Cerebellar nuclear complex (tissue), 1 donor: ENCODE measurements at places on chromosomes 12 and 14.

- no peak for DNase-seq
Observed at GRCh38 chr12:47383942-47384341, 304.2 kb upstream of the AMIGO2 start.

DNA sequence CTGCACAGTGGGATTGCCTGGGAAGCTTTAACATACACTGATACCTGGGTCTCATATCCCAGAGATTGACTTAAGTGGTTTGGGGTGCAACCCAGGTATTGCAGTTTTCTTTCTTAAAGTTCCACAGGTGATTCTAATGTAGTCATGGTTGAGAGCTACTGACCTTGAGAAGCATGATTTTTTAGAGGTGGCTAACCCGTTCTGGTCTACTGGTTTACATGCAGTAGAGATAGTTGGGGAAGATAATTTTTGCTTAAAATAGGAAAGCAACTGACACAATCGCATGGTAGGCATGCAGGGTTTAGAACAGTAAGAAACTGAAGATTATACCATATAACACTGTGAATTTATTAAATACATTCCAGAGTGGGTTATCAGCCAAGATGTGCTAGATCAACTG, 134.2 kb upstream of the DNM1L start:
- DNase-seq: no peak

- DNase-seq: no peak
Observed at GRCh38 chr12:17134315-17134714, 528.4 kb upstream of the LMO3 start.

GRCh38 chr14:48382961-48383360, 707.6 kb upstream of the MDGA2 start:
- DNase-seq: no peak

DNA sequence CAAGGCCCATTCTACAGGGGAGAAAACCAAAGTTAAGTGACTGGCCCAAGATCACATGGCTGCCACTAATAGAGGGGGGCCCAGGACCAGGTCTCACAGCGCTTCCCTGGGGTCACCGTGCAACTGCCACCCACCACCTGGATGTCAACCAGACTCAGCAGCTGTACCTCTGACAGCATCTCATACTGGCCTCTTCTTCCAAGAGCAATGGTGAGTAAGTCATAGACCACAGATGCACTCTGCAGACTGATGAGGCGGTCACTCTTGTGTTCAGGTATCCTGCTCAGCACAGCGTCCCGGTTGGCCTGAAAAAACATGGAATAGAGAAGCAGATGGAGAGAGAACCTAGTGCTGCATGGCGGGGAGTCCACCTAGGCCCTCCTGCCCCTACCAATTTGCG, 139.9 kb downstream of the TTC7B start:
- DNase-seq: no peak

DNA sequence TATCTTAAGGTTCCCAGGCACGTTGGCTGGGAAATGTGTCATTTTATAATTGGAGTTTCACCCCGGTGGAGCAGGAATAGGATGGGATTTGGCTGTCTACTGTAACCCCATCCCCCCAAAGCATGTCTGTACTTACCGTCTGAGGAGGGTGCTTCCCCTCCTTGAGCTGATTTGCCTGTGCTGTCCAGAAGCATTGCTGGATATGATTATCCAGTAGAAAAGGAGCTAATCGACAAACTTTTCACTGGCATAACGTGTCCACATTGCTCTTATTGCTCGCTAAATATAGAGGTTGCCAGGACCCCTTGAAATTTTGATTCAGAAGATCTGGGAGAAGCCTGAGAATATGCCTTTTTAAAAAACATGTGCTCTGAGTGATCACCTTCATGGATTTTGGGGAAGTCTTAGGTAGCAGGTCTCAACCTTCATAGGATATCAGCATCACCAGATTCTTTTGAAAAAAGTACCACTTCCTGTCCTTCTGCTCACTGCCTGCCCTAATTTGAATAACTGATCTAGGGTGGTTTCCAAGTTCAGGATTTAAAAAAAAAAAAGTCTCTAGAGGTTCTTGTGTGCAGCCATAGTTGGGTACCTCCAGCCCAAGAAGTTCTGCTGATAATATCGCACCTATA, 80.4 kb upstream of the KCNA1 start:
- DNase-seq: no peak

DNA sequence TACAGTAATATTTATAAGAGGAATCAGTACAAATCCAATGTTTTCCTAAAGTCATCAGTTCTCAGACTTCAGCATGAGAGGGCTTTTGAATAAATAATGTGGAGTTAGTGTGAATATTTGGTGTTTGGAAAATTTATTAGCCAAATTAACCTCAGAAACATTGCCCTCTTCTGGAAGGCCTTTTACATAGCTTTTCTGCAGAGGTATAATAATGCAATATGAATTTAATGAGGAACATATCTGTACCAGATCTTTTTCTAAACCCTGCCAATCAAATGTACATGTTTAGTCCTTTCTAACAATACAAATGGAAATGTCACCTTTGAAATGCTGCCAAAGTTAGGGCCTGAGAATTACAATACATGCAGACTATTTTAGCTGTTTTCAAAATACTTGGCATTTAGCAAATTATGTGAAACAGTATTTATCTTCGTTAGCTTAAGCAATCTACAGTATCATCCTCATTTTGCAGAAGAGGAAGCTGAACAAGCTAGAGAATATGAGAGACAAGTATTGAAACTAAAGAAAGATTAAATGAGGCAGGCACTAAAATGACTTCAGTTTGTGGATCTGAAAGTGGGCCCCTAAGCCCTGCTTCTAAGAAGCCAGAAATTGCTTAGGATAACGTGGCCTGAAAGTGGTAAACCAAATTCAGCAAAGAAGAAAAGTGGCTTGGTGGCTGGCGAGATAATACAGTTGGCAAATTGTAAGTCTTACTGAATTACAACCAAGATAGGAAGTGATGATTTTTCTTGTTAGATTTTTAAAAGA, 60.4 kb upstream of the MANSC4 start:
- DNase-seq: no peak

DNA sequence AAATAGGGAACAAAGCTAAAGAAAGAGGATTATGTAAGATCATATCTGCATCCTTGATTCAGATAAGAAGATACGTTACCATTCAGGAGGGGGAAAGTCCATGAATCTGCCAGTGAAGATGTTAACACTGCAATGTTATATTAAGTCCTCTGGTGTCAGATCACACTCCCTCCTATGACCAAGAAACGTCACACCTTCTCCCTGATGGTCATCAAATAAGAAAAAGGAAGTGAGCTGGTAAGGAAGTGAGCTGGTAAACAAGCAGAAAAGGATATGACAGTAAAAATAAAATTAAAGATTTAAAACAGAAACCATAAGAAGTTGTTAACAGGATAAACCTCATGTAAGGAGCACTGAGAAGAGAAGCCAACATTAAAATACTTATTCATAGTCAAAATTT, 340.2 kb downstream of the SEC23A start:
- DNase-seq: no peak

- DNase-seq: no peak
Observed at GRCh38 chr14:100692859-100693558, 33.7 kb upstream of the DLK1 start.

DNA sequence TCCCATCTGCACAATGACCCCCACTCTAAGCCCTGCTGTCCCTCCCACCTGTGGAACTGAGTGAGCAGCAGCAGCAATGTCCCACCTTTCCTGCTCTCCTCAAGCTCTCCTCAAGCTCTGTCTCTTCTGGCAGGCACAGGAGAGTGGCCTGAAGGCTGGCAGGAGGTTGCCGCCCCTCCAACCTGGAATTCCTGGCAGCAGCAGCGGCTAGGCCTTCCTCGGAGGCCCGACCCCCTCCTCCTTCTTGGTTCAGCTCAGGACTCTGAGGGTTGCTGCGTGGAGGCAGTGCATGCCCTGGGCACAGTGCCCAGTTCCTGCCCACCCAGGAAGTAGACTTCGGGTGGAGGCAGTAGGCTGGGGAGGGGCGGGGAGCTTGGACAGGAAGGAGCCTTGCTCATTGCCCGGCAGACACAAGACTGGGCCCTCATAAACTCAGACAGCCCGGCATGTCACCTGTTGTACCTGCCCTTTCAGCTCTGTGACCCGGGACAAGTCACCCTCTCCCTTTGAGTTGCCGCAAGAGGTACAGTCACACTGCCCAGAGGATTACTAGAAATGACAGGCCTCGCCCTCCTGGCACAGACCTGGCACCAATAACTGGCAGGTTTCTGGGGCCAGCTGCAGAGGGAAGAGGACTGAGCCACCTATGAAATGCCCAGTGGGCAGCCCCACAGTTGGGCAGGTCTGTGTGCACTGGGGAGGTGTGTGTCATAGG, 2.1 kb upstream of the SERPINA1 start:
- no peak for DNase-seq

DNA sequence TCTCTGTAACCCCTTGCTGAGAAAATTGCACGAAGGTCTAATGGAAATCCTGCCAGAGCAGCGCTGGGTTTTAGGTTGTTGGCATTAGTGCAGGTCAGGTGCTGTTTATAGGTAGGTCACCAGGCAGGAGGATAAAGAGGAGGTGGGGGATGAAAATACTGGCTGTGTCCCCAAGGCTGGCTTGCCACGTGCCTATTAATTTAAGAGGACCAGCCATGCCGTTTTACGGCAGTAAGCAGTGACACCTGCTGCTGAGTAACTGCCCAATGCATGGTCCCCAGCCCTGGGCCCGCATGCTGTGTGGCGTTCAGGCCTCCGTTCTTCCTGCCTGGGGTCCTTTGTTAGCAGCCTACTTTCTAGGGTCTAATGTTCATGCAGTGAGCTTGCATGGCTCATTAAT, 67.2 kb downstream of the WDR20 start:
- DNase-seq: no peak

DNA sequence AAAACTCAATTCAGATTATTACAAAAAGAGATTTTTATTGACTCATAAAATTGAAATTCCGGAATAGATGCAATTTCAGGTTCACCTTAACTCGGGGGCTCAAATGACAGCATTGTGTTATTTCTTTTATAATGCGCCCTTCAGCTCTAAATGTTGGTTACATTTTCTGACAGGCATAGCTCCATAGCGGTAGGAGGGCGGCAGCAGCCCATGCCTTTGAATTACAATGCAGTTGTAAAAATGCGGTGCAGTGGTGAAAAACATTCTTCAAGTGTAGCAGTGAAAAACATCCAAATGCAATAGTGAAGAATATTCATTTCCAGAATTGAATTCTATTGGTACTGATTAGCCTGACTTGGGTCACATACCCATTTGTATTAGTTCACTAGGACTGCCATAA, 215.3 kb upstream of the PKP2 start:
- DNase-seq: no peak

DNA sequence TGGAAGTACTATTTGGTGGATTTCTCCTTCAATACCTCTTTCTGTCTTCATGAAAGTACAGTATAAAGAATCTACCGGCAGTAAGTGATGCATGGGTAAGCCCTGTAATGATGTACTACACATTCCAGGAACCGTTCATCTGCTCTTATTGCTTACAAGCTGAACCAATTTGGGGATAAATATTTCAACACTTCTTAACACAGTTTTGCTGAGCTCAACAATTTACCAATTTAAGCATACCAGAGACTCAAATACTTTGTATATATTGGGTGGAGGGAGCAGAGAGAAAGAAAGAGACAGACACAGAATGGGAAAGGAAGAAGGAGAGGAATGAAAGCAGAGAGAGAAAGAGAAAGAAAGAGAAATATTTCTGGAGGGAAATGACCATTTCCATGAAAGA, 821.1 kb upstream of the FLRT2 start:
- no peak for DNase-seq

GRCh38 chr14:69101331-69101826, 51.5 kb downstream of the DCAF5 start:
- DNase-seq: no peak

DNA sequence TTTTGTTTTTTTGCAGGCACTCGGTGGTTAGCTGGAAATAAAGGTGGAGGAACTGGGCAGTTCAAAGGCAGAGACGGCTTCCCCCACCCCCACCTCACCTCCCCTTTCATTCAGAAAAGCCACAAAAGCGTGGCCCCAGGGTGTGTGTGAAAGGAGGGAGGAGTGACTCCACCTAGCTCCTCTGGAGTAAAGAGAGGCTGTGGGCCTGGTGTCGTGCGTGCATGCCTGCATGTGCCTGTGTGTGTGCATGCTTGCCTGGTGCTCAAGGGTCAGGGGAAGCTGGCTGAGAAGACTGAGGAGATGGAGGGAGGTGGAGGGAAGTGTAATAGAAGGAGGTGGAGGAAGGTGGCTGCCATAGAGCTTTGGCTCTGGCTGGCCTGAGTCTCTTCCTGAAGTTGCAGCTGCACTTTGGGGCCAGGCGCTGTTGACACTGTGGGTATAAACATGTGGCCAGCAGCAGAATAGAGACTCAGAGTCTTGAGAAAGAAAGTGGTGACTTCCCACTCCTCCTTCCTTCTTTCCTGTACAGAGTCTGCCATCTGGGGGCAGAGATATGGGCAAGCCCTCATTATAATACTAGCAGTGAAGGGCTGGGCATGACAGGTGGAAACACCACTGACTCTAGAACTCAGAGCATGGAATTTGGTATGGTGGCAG, 36.9 kb upstream of the SINHCAF start:
- no peak for DNase-seq

DNA sequence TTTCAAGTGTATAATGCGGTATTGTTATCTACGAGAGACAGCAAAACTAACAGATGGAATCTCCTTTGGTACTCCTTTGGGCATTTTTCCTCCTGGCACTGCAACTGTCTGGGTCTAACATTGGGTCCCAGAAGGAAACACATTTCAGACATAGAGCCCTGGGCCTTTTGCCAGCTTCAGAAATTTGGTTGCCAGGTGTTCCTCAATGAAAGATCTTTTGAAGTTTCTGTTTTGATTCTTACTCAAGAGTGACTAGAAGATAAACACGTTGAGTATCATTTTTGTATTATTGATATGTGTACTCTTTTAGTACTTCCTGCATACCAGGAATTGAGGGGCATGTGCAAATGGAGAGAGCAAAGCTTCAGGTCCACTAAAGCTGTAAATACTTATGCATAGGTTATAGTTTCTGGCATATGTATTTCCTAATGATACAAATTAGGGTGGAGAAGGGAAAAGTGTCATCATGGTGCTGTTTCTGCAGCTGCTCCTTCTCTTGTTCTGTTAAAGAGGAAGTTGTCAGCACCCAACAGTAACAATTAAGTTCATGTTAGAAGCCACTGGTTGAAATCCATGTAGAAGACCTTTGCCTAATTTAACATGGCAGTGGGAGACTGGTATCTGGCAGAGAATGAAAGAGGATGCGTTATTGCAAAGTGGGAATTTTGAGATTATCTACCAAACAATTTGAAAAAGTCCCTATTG, 53.5 kb downstream of the SLC38A6 start:
- DNase-seq: no peak

- DNase-seq: no peak
Observed at GRCh38 chr14:102666635-102667034, 74.2 kb downstream of the RCOR1 start.

DNA sequence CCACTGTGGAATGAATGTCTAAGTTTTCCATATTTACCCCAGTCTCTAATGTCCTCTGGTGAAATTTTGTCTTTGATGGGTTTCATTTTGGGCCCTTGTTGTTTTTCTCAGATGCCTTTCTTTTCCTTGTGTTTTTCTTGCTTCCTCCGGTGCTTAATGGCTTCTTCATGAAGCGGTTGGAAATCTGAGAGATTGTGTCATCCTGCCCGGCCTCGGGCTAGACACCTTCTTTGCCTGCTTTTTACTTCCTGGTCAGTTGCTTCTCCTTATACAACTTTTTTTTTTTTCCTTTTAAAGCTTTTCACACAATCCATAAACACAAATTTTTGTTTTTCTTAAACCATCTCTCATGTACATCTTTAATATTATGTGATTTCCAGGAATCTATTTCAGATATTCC, 7.1 kb downstream of the ETV6 start:
- DNase-seq: no peak

GRCh38 chr12:16417058-16417457, 69.6 kb downstream of the MGST1 start:
- no peak for DNase-seq

GRCh38 chr14:53696217-53696965, 260.2 kb downstream of the BMP4 start:
- DNase-seq: no peak
